ENCODE measurements at places on chromosomes 13 and 19.

GRCh38 chr19:41527089-41527488 lies 48.9 kb upstream of the CEACAM21 start:
- DNase-seq: no peak

GRCh38 chr19:35272954-35273649 lies 4.3 kb downstream of the USF2 start:
- no peak for DNase-seq

DNA sequence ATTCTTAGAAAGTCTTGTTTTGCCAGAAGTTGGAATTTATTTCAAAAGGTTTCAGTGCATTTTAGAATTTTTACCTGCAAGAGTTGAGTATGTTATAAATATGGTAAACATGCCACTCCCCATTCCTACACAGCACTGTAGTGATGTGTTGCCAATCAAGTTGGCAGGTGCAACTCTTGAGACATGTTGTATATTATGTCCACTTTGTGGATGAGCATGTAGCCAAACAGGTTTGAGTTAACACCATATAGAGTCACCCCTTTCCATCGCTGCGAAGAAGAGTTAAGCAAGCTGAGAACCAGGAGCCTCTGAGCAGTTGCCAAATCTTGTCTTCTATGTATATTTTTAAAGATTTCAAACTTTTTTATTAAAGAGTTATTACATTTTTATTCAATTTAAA lies 359.8 kb downstream of the LMO7 start:
- DNase-seq: no peak

GRCh38 chr13:75197803-75198202 lies 284.2 kb downstream of the TBC1D4 start:
- no peak for DNase-seq

All from D341Med (cell line).